Substantia nigra (tissue), 51 donors: ENCODE measurements at places on chromosomes 1 and 21.

- no peak for DNase-seq
Observed at GRCh38 chr1:76433526-76433925, 359.0 kb downstream of the ST6GALNAC3 start.

DNA sequence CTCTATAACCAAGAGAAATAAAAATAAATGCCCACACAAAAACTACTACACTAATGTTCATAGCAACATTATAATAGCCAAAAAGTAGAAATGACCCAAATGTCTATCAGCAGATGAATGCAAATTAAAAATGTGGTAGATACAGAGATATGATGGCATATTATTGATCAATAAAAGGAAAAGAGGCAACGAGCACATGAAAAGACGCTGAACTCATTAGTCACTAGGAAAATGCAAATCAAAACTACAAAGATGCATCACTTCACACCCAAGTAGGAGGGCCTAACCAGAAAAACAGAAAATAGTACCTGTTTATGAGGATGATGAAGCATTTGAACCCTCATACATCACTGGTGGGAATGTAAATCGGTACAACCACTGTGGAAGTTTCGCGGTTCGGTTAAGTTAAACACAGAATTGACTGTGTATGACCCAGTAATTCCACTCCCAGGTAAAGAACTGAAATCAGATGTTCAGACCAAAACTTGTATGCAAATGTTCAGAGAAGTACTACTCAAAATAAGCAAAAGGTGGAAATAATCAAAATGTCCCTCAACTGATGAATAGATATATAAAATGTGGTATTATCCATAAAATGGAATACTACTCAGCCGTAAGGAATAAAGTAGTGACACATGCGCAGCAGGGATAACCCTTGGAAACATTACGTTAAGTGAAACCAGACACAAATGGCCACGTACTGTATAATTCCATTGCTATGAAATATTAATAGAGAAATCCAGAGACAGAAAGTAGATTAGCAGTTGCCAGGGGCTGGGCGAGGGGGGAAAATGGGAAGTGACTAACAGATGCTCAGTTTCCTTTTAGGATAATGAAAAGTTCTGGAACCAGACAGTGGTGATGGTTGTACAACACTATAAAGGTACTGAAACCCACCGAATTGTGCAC, 3.1 kb downstream of the USP48 start:
- DNase-seq, result no peak

DNA sequence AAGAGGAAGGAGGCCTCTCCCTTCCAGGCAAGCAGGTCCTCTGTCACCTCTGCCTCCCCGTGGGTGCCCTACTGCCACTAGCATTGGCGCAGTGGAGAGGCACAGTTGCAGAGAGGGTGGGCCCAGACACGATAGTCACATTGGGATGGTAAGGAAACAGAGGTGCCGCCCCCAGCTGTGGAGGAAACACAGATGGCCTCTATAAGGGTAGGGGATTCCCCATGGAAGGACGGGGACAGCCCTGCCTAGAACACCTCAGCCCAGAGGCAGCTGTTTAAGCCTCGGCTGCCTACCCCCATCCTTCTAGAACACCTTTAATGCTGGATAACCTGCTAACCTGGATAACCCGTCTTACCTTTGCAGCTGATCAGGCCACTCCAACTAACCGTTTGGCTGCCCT, 65.7 kb upstream of the CNTN2 start:
- DNase-seq, result no peak

- no peak for DNase-seq
Observed at GRCh38 chr21:22364163-22364562, 1366.0 kb downstream of the NCAM2 start.

- DNase-seq, result no peak
Observed at GRCh38 chr21:45127937-45128336, 53.6 kb downstream of the ADARB1 start.

GRCh38 chr21:34274001-34274400, 89.8 kb upstream of the KCNE2 start:
- no peak for DNase-seq

- no peak for DNase-seq
Observed at GRCh38 chr1:234214129-234214910, 158.9 kb upstream of the COA6 start.

DNA sequence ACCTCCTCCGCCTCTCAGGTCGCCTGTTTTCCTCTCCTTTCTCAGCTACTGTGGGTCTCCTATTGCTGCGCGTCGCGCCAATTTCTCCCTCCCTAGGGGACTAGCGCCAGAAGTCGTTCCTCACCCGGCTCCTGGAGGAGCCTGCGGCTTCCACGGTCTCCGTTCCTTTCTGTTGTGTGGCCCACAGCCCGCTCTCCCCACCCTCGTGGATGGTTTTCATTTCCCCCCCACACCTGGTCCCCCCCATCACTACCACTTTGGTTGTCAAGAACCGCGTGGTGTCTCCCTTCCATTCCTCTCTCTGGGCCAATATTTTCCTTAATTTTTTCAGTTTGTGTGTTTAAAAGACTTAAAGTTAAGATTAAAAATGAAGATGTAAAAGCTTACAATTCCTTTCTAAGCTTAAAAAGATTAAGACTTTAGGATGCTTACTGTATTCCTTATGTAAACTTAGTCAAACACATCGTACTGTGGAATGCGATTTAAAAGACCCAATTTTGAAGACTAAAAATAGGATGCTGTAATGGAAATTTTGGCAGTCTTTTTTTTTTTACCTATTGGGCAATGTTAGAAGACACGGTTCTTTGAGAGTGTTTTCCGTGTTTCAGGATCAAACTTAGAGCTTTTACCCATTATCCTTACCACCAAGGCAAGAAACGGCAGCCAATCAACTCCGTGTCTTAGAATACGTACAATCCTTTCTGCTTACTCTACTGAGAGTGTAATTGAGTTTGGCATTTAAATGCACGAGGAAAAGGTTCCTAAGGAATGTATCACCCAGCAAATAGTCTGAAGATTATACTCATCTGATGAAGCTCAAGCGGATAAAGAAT, 773 bp downstream of the CNST start:
- DNase-seq, result no peak

- no peak for DNase-seq
Observed at GRCh38 chr1:223726380-223727001, 14.2 kb downstream of the CAPN2 start.
